Umbilical cord (tissue), 2 donors: ENCODE measurements at places on chromosomes 1 and 21.

GRCh38 chr21:32580949-32581348 lies 4.4 kb downstream of the TCP10L start:
- DNase-seq, result no peak

DNA sequence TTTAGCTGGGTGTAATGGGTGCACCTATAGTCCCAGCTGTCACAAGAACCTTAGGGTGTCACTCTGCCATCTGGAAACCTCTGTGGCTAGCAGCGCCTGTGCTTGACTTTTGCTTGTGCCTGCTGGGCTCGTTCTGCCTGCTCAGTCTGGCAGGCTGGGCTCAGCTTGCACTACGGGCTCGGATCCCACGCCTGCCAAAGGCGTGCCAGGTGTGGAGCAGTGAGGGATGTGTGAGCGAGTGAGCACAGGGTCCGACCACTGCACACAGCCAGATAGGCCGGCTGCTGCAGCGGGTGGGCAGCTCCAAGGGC lies 2.8 kb upstream of the LSM10 start:
- no peak for DNase-seq

GRCh38 chr1:239884796-239885195 lies 206.9 kb upstream of the FMN2 start:
- no peak for DNase-seq

DNA sequence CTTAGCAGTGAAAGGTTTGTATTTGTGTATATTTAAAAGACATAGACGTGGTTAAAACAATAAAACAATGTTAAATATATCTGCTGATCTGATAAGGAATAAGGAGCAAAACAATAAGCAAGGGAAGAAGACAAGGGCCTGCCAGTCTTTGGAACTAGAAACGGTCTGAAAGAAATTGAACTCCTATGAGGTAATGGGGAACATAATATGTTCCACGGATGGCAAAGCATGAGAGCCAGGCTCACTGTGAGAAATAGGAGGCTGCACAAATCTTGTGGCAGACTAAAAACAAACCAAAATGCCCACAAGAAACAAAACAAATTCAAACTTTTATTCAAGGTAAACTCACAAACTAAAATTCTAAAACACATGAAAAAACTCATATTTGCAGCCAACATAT lies 150.5 kb downstream of the NTMT2 start:
- DNase-seq, result no peak

- DNase-seq, result no peak
Observed at GRCh38 chr1:15627343-15627988, 10.2 kb downstream of the DDI2 start.

- no peak for DNase-seq
Observed at GRCh38 chr1:207659545-207660153, 14.7 kb downstream of the CR1L start.

- DNase-seq, result no peak
Observed at GRCh38 chr1:175818929-175819328, 75.5 kb upstream of the TNR start.

GRCh38 chr1:77541162-77541545 lies 141.3 kb downstream of the ZZZ3 start:
- DNase-seq, result no peak

- DNase-seq, result no peak
Observed at GRCh38 chr1:192635939-192636338, at the start of gene RGS13. RGS13 (plus strand) TSS chr1:192636147; CDS start chr1:192644335, 8,188 bp downstream.

DNA sequence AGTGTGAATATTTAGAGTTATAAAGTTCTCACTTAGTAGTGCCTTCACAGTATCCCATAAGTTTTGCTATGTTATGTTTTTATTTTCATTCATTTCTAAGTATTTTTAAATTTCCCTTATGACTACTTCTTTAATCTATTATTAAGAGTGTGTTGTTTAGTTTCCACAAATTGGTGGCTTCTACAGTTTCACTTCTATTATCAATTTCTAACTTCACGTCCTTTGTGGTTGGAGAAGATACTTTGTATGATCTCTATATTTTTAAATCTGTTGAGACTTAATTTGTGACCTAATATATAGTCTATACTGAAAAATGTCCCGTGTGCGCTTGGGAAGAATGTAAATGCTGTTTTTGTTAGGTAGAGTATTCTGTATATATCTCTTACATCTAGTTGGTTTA lies 11.7 kb downstream of the CHIA start:
- DNase-seq, result no peak

GRCh38 chr1:183735069-183735860 lies 69.7 kb upstream of the RGL1 start:
- DNase-seq, result peak; percentile 80

GRCh38 chr1:81936853-81937252 lies 136.1 kb downstream of the ADGRL2 start:
- no peak for DNase-seq

DNA sequence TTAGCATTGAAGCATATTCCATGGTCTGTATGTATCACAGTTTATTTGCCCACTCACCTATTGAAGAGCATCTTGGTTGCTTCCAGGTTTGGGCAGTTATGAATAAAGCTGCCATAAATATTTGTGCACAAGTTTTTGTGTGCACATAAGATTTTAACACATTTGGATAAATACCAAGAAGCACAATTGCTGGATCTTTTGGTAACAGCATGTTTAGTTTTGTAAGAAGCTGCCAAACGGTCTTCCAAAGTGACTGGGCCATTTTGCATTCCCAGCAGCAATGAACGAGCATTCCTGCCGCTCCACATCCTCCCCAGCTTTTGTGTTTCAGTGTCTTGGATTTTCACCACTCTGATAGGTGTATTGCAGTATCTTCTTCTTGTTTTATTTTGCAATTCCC lies 62.7 kb downstream of the PDE9A start:
- no peak for DNase-seq

GRCh38 chr21:14870853-14871149 lies 194.0 kb downstream of the NRIP1 start:
- no peak for DNase-seq

GRCh38 chr1:67708606-67709005 lies 23.6 kb downstream of the GADD45A start:
- DNase-seq, result no peak

DNA sequence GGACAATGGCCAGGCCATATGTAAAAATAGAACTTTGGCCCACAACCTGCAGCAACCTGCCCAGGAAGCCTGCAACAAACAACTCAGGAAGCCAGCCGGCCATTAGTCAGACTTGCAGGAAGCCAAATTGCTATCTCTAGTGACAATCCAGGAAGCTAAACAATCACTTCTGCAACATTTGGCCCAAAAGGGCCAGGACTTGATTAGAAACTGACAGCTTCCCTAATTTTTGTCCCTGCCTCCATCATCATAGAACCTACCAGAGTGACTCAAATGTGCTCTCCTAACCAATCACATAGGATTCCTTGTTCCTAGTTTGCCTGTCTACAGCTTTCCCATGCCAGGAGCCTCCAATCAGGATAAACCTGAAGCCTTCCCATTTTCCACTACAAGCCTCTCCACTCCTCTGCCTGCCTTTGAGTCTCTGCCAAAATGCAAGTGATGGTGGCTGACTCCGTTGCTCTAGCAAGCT lies 639.3 kb downstream of the PTPRU start:
- no peak for DNase-seq

- peak; percentile 43 for DNase-seq
Observed at GRCh38 chr1:25615563-25616094, 962 bp upstream of the MAN1C1 start.

DNA sequence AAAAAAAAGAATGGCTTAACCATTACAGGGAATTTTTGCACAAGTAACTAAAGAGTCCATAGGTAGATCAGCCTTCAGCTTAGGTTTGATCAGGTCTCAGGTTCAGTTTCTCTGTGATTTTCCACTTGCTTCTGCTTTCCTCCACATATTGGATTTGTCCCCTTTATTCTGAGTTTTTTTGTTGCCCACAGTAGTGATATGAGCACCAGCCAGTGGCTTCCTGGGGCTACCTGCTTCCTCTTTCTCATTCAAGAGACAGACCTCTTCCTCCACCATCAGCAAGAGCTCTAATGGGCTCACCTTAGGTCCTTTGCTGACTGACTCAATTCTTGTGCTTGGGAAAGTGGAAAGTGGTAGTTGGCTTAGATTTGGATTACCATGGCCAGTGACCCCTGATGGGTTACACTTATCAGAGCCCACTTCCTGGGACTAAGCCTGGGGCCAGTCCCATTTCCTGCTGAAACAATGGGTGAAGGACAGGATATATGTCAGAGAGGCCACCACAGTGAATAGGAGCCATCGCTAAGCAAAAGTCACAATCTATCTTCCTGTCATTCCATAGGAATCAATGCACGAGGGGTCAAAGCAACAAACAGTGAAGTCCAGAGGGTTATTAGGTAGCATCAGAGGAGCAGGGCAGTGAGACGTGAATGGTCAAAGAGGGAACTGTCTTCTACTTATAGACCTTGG lies 12.8 kb upstream of the PLA2G2E start:
- DNase-seq, result no peak

- DNase-seq, result peak; percentile 68
Observed at GRCh38 chr1:160629286-160630210, 17.3 kb downstream of the SLAMF1 start.

GRCh38 chr21:43716376-43717165 lies 2.4 kb upstream of the PDXK start:
- no peak for DNase-seq

- peak; percentile 70 for DNase-seq
Observed at GRCh38 chr1:20185834-20186782, at the start of the genes PLA2G2C and UBXN10. PLA2G2C (minus strand) TSS chr1:20186518; CDS start chr1:20177363, 9,155 bp downstream. UBXN10 (plus strand) TSS chr1:20186096; CDS start chr1:20190562, 4,466 bp downstream.

GRCh38 chr21:17270229-17270628 lies 242.6 kb upstream of the CXADR start:
- peak; percentile 73 for DNase-seq

DNA sequence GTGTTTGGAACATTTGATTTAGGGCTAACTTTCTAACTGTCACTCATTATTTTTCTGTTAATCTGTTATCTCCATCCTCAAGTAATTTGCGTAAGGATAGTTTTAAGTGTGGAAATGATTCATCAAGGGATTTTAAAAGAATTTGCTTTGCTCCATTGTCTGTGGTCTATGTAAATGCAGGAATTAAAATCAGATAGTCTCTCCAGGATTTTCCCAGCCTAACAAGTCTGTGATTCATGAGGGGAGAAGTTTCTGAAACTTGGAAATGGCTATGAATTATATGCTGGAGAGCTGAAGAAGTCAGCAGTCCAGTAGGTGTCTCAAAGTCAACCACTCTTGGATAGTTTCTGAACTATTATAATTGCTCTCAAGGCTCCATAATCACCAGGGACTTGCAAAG lies 264.5 kb downstream of the MRPL39 start:
- DNase-seq, result no peak

DNA sequence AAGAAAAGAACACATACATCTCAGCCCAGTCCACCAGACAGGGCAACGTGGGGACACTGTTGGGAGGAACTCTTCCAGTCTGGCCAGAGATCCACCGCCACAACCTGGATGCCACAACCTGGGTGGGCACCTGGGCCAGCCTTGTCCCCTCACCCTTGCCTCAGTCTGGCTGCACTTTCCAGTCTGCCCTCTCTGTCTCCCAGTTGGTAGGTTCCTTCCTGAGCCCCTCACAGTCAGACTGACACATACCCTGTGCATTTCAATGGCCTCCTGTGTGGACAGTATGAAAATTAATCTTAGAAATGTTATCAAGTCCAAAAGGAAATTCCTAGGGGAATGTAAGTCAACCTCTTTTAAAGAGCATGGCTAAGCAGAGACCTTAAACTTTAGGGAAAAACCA lies 49.5 kb downstream of the DDX20 start:
- no peak for DNase-seq

GRCh38 chr1:172653015-172653709 lies 5.7 kb upstream of the FASLG start:
- DNase-seq, result no peak

DNA sequence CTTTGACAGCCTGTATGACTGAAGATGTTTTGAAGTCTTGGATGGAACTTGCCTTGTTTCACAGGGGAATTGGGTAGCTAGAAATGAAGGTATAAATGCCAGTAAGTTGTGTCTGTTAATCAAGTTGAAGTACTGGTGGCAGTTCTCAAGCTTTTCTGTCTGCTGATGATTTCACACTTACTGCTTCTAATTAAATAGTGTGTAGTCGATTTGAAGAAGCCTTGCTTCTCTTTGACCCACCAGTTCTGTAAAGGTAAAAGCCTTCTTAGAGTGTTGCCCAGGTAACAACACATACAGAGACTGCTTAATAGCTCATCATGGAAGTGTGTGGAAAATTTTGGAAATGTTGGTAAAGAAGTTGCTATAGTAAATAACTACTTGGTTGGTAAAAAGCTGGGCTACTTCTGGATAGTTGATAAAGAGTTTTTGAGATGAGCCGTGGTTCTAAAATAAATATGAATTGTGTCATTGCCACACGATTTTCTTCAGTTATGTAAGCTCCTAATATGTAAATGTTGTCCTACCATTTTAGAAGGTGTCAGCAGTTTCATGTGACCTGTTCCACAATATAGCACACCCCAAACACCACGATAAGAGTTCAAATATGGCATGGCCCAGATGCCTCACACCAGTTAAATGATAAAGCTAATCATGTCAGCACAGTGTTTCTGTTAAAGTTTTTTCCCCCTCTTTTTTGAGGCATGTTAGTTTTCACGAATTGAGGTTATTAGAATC lies 7.4 kb downstream of the RABGAP1L start:
- DNase-seq, result no peak

DNA sequence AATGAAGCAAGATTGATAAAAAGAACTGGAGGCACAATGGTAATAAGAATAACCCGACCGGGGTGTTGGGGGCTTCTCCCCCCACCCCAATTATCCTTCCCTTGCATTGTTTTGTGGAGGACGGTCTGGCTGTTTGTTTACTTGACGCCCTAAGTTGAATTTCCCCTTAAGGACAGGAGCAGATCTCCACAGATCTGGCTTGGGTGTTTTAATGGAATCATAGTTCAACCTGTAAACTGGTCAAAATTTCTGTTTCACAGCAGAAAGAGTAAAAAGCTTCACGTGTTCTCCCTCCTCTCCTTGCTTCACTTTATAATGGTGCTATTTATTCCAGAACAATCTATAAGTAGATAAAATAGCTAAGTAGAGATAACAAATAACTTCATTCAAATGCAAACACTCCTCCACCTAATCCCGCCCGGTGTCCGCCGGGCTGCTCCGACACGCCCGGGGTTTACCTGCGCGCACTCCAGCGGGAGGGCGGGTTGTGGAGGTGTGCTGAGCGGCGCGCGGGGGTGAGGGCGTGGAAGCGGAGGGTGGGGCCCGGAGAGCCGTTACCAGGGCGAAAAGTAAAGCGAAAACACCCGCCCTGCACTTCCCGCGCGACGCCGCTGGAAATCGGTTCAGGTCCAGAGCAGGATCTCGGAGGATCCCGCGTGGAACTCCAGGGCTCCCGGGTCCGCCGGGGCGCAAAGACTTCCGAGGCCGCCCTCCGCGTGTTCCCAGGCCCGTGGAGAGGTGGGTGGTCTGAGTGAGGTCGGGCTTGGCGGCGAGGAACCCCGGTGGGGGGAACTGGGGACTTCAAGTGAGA lies 2.0 kb upstream of the ATF3 start:
- peak; percentile 66 for DNase-seq

- no peak for DNase-seq
Observed at GRCh38 chr21:17900281-17900989, 81.3 kb upstream of the C21orf91 start.

DNA sequence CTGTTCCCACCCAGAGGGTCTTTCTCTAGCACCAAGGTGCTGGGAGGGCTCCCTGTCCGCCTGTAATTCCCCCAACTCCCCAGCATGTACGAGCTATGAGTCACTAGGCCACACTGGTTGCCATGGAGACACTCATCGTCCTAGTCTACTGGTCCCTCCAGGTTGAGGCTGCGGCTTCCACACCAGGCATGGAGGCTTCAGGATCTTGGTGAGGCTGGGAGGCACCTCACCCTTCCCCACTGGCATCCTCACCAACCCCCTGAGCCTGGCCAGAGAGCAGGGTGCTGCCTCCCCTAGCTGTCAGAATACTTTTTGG lies 75.6 kb upstream of the KAZN start:
- DNase-seq, result peak; percentile 26

GRCh38 chr1:94122201-94122970 lies 1.4 kb upstream of the ABCA4 start:
- DNase-seq, result no peak
